ENCODE measurements at places on chromosomes 6 and 20.

DNA sequence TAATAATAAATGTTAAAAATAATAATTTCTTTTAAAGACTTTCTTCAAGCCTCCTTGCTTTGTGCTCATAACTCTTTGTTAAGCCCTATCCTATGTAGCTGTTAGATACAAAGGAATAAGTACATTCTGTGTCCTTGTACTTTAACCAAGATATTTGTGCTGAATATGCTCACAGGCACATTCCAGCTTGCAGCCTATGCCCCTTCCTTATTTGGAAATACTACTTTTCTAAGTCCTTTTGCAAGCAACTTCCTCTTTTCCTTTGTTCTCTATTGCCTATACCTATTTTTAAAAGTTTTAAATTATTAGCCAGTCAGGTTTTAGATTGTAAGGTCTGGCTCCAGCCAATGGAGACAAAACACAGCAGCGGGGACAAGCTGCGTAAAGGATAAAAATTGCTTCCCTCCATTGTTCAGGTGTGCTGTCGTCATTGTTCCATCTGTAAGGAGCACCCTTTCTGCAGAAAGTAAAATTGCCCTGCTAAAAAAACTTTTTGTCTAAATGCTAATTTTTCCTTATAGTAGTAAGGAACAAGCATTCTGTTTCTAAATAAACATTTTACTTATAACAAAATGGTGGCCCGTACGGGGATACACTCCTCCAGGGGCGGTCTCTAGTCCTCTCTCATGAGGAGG, 80.2 kb downstream of the SYTL3 start:
- no peak for DNase-seq

- DNase-seq: no peak
These were observed 4.3 kb downstream of the CALHM4 start for GRCh38 chr6:116557893-116558292.

GRCh38 chr6:36977470-36977941, 8.5 kb downstream of the MTCH1 start:
- DNase-seq: no peak

GRCh38 chr6:150276937-150277742, 91.7 kb upstream of the IYD start:
- no peak for DNase-seq

- DNase-seq: peak; percentile 74
These were observed 85.3 kb upstream of the SLC22A16 start for GRCh38 chr6:110561696-110562095.

DNA sequence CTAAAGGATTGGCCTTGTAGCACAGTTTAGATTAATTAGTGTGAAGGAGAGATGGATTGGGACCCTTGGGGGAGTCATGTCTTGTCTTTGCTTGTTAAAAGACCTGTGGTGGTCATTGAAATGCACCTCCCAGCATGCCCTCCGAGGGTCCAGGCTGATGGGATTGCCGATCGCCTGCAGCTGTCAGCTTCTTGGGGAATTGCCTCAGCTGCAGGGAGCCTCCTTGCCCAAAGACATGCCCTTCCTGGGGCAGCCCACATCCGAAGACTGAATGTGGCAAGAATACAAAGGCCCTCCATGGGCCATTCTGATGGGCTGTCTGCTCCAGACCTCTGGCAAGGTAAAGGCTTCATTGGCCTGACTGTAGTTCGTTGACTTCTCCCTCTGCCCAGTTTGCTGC, 150.7 kb downstream of the FARS2 start:
- DNase-seq: no peak

DNA sequence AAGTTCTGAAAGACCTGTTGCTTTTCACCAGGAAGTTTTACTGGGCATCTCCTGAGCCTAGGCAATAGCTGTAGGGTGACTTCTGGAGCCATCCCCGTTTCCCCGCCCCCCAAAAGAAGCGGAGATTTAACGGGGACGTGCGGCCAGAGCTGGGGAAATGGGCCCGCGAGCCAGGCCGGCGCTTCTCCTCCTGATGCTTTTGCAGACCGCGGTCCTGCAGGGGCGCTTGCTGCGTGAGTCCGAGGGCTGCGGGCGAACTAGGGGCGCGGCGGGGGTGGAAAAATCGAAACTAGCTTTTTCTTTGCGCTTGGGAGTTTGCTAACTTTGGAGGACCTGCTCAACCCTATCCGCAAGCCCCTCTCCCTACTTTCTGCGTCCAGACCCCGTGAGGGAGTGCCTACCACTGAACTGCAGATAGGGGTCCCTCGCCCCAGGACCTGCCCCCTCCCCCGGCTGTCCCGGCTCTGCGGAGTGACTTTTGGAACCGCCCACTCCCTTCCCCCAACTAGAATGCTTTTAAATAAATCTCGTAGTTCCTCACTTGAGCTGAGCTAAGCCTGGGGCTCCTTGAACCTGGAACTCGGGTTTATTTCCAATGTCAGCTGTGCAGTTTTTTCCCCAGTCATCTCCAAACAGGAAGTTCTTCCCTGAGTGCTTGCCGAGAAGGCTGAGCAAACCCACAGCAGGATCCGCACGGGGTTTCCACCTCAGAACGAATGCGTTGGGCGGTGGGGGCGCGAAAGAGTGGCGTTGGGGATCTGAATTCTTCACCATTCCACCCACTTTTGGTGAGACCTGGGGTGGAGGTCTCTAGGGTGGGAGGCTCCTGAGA, at the start of gene HFE:
HFE (plus strand) TSS at position 146 of the 832 bp plus-strand sequence; CDS start at position 158, 12 bp downstream.
- no peak for DNase-seq

DNA sequence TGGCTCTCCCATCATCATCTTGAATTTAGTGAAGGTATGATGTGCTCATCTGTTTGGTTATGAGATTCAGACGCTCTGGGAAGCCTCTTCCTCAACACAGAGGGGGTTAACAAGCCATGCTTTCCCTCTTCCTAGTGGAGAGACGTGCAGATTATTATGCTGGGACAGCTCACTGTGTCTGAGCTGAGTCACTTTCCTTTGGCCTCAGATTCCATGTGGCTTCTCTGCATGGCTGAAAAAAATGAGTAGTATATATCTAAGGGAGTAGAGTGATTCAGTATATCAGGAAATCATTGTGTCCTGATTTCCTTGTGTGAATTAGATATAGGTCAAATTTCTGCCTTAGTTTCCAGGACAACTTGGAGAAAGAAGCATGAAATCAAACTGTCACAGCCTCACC, 52.6 kb downstream of the FIG4 start:
- DNase-seq: no peak

GRCh38 chr6:81834141-81834681, 81.7 kb upstream of the TENT5A start:
- DNase-seq: no peak
